ENCODE measurements at places on chromosomes 5 and 9.

DNA sequence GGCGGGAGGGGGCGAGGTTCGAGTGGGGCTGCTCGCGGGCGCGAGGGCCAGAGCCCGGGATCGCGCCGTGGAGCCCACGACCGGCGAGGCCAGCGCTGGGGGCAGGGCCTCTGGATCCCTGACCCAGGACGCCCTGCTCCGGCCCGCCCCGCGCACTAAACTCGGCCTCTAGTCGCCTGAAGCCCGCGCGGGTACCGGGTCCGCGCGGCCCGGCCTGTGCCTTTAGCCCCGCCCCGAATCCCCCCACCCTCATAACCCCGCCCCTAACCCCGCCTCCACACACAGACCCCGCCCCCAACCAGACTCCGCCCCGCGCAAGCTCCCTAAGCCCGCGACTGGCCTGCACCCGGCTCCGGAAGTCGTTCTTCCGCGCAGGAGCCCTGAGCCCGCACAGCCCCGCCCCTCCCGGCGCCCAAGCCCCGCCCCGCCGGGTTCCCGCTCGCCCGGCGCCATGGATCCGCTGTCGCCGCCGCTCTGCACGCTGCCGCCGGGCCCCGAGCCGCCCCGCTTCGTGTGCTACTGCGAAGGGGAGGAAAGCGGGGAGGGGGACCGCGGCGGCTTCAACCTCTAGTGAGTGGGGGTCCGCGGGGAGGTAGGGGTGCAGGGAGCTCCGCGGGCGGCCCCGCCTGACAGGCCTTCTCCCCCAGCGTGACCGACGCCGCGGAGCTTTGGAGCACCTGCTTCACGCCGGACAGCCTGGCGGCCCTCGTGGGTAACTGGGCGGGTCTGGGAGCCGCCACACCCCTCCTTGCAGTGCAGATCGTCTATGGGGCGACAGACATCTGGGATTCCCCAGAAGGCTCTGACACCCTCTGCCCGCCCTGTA, at the start of gene PAXX:
Gene PAXX (plus strand): TSS at position 430 of the 826 bp plus-strand sequence. CDS start 22 bp downstream, at position 452.
- peak; percentile 79 for DNase-seq

GRCh38 chr9:114894609-114895433, 35.6 kb downstream of the TNFSF8 start:
- DNase-seq, result no peak

GRCh38 chr9:81191222-81191621, 498.1 kb downstream of the TLE1 start:
- DNase-seq, result no peak

GRCh38 chr5:88675708-88676636, 207.0 kb downstream of the MEF2C start:
- peak; percentile 68 for DNase-seq

- DNase-seq, result no peak
Measured at GRCh38 chr5:177339107-177339638, 12.3 kb downstream of the LMAN2 start.

DNA sequence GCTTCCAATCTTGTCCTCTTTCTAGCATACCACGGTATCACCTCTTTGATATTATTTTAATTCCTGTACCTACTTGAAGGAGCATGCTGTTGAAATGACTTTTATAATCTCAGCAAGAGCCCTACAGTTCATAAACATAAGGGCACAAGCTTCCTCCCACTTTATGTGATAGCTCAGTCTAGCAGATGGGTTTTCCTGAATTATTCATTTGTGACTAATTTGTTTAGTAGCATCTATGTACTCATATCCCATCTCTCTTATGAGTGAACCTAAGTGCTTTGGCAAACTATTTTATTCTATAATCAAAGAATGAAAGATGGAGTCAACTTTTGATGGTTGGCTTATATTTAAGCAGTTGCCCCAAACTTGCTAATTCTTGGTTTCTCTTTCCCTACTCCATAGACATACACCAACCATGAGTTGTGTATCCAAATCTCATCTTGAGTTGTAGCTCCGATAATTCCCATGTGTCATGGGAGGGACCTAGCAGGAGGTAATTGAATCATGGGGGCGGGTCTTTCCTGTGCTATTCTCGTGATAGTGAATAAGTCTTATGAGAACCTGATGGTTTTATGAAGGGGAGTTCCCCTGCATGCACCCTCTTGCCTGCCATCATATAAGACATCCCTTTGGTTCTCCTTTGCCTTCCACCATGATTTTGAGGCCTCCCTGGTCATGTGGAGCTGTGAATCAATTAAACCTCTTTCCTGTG, 17.7 kb downstream of the TXNDC8 start:
- DNase-seq, result no peak

- no peak for DNase-seq
Measured at GRCh38 chr5:173744551-173744950, 128.1 kb upstream of the BOD1 start.

- no peak for DNase-seq
Measured at GRCh38 chr9:20243841-20244240, 378.5 kb downstream of the MLLT3 start.

GRCh38 chr5:173944511-173944910, 44.5 kb upstream of the C5orf47 start:
- DNase-seq, result no peak

DNA sequence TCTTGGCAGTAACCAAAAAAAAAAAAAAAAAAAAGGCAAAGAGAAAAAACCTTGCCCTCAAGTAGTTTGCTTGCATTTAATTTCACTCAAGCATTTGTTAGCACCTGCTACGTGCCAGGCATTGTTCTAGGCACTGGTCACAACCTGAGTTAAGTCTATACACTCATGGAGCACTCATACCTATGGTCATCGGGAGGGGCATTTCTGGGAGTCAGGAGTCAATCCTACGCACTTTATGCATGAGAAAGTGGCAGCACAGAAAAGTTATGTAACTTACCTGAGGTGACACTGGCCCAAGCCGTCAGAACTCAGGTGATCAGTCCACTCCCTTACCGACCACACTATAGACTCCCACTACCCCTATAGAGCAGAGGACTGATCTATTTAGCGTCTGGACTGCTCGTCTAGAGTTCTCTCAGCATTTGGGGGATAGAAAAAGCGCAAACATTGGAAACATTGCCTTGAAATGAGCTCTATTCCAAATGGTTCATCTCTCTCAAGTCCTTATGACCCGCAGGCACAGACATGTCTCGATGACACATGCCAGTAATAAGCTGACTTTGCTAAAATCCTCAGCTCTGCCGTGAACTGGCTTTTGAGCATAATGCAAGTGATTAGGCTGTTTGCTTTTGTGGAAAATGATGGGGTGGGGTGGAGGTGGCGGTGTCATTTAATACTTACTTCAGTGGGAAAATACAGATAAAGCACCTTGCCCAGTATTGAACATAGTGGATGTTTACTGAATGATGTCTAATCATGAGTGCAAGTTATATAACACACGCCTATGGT, 160.2 kb downstream of the ARHGEF28 start:
- no peak for DNase-seq

GRCh38 chr9:89476546-89476945, 21.4 kb downstream of the SEMA4D start:
- DNase-seq, result no peak

DNA sequence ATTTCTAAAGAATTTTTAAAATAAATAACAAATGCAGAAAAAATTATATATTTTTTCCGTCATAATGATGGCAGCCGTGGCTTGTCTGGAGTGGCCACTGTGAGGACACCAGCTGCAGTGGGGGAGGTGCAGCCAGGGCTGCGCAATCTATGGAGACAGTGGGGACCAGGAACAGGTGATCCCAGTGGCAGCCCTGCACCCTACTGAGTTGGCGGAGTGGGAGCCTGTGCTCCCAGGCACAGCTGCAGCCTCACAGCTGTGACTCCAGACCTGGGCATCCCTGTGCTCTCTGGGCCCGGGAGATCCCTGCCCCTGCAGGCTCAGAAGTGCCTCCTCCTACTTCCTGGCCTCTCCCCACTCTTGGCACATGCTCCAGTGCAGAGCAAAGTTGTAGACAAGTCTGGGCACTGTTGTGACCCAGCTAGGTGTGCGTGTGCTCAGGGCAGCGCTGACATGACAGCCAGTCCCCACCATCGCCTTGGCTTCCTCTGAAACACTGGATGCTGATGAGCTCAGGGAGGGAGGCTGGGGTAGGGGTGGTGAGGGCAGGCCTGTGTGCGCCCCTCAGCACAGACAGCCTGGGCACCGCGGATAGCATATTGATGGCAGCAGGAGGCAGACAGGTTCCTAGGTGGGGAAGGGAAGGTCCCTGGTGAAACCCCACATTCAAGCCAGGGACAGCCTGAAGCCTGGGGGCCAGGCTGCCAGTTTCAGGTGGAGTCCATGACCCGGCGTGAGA, 96.0 kb upstream of the PRR16 start:
- no peak for DNase-seq

GRCh38 chr9:127724012-127724411, 8.1 kb downstream of the TTC16 start:
- no peak for DNase-seq

GRCh38 chr5:82399111-82399510, 121.0 kb upstream of the RPS23 start:
- no peak for DNase-seq

- no peak for DNase-seq
Measured at GRCh38 chr9:110337727-110338126, at the start of gene TXNDC8. Gene TXNDC8 (minus strand): TSS chr9:110337863.

GRCh38 chr5:143019157-143019556, 249.0 kb downstream of the ARHGAP26 start:
- DNase-seq, result no peak

Measured in amygdala (tissue), 56 donors.